ENCODE measurements at places on chromosomes 1 and 21. TPM values are rescaled to one million over a fixed set of nuclear protein-coding genes. Genes with fewer than 3 reads are reported as not detected.

Gene DRAXIN
- total RNA-seq: 0.06 TPM

Gene LINGO4
- 0.29 TPM for total RNA-seq

Gene TCEA3
- 38.3 TPM for total RNA-seq

Gene OR2L3
- total RNA-seq: not detected

Measured in left cardiac atrium (tissue), 4 donors.